ENCODE measurements at places on chromosomes 16 and 17.

- DNase-seq: no peak
Measured at GRCh38 chr17:32794533-32795246, 82.2 kb downstream of the MYO1D start.

- no peak for DNase-seq
Measured at GRCh38 chr17:28967221-28968135, 16.2 kb upstream of the PHF12 start.

DNA sequence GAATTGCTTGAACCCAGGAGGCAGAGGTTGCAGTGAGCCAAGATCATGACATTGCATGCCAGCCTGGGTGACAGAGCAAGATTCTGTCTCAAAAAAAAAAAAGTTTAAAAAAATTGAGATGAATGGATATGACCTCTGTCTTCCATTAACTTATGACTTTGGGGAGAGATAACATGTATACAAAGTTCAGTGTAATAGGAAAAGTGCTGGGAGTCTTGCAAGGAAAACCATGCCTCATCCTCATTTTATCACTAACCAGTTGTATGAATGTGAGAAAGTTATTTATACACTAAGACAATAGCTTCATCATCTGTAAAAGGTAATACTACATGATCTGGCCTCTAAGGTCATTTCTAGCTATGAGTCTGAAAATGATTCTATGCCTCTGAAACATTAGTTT, 10.2 kb upstream of the WSB1 start:
- no peak for DNase-seq

DNA sequence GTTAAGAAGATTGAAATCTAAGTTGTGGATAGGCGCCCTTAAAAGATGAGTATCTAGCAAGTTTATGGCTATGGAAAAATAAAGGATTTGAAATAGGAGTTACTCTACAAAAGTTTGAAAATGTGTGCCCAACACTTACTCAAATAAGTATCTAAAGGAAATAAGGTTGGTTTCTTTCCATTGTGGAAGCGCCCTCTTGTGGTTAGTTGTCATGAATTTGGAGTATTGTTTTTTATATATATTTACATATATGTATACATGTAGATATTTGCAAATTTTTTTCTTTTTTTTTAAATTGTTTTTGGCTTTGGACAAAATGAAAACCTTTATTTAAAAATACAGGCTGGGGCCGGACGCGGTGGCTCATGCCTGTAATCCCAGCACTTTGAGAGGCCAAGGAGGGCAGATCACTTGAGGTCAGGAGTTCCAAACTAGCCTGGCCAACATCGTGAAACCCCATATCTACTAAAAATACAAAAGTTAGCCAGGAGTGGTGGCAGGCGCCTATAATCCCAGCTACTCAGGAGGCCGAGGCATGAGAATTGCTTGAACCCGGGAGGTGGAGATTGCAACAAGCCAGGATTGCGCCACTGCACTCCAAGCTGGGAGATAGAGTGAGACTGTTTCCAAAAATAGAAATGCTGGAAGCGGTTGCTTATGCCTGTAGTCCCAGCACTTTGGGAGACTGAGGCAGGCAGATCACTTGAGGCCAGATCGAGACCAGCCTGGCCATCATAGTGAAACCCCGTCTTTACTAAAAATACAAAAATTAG, 24.0 kb upstream of the VPS4A start:
- peak; percentile 22 for DNase-seq

- no peak for DNase-seq
Measured at GRCh38 chr17:36851250-36851649, 86.0 kb upstream of the LHX1 start.

GRCh38 chr17:50421308-50422051, 4.5 kb upstream of the ACSF2 start:
- no peak for DNase-seq

- DNase-seq: no peak
Measured at GRCh38 chr17:2259769-2260536, 43.6 kb downstream of the SMG6 start.

All from HEK293T (cell line).